ENCODE measurements at places on chromosomes 3 and 15.

GRCh38 chr3:178393146-178393545, 143.1 kb upstream of the KCNMB2 start:
- H3K36me3 ChIP-seq = no peaks in the 10 kb centered on the region

DNA sequence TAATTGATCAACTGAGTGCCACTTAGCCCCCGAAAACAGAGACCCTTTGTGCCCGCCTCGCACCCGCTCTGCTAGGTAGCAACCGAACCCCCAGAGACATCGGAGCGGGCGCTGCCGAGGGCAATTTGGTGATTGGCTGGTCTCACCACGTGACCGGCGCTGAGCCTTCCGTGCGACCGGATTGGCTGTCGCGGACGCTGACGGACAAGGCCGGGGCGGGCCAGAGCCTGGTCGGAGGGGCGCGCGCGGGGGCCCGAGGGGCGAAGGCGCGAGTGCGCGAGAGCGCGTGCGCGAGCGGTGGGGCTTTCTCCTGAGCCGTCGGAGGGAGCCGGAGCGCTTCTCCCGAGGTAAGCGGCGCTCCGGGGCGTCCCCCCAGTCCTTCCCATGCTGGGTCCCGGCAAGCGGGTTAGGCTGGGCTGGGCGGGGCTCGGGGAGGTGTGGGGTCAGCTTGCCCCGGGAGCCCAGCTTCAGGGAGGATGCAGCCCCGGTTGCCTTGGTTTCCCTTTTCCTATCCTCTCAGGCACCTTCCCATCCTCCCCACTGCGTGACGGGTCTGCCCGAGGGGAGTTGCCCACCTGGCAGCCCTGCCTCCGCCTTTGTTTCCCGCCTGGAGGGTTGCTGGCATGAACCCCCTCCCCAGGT, at the start of gene TMEM108:
Gene TMEM108, plus strand, starts transcription at position 303 of the 642 bp plus-strand sequence.
- H3K4me3 ChIP-seq = peak within 1 kb of the TSS; percentile 50
- peaks cover 2% of the 10 kb centered on the region for H3K4me1 ChIP-seq
- peaks cover 42% of the 10 kb centered on the region for H3K27me3 ChIP-seq
- no peaks in the 10 kb centered on the region for H3K36me3 ChIP-seq
- peak; percentile 52 for DNase-seq

DNA sequence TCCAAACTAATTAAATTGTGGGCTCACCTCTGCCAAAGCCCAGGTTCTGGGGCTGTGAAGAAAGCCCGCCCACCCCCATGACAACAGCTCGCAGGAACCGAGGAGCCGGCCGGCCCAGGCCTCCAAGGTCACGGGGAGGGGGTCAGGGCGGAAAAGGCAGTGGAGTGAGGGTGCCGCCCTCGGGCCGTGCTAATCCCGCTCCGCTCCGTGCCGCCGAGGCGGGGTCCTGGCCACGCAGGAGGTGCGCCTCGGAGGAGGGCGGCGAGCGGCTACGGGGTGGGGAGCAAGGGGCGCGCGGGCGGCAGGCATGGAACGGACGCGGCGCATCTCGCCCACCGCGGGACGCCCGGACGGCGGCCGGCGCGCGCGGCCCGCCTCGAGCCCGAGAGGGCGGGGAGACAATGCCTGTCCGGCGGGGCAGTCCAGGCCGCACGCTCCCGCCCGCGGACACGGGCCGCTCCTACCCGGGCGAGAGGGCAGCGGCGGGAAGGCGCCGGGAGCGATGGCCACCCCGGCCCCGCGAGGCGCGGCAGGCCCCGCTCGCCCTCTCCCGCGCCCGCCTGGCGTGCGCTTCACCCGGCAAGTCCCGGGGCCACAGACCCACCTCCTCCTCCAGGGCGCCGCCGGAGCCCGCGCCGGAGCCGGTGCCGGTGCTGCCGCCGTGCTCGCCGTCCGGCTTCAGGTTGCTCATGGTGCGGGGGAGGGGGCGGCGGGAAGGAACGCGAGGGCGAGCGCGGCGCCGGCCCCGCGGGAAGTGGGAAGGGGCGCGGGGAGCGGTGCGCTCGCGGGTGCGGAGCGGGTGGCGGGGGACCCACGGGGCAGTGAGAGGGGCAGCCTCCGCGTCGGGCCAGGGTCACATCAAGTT, 528 bp downstream of the RBPMS2 start:
- H3K27me3 ChIP-seq = peaks cover 74% of the 10 kb centered on the region
- no peak overlapping the region for H3K27ac ChIP-seq
- H3K4me1 ChIP-seq = no peaks in the 10 kb centered on the region
- H3K36me3 ChIP-seq = no peaks in the 10 kb centered on the region

GRCh38 chr3:182482705-182483104, 310.6 kb upstream of the ATP11B start:
- H3K36me3 ChIP-seq = no peaks in the 10 kb centered on the region
- no peak for DNase-seq
- H3K27ac ChIP-seq = no peak overlapping the region
- H3K4me3 ChIP-seq = no peak overlapping the region
- peaks cover 2% of the 10 kb centered on the region for H3K27me3 ChIP-seq

- no peaks in the 10 kb centered on the region for H3K27me3 ChIP-seq
- DNase-seq = no peak
- no peaks in the 10 kb centered on the region for H3K36me3 ChIP-seq
- no peak overlapping the region for H3K4me3 ChIP-seq
These were observed 41.5 kb downstream of the RBP2 start for GRCh38 chr3:139434764-139435307.

- H3K27ac ChIP-seq = no peak overlapping the region
- no peaks in the 10 kb centered on the region for H3K36me3 ChIP-seq
- no peak overlapping the region for H3K4me3 ChIP-seq
- no peaks in the 10 kb centered on the region for H3K4me1 ChIP-seq
- DNase-seq = no peak
These were observed 680.5 kb downstream of the MECOM start for GRCh38 chr3:168983046-168983445.

DNA sequence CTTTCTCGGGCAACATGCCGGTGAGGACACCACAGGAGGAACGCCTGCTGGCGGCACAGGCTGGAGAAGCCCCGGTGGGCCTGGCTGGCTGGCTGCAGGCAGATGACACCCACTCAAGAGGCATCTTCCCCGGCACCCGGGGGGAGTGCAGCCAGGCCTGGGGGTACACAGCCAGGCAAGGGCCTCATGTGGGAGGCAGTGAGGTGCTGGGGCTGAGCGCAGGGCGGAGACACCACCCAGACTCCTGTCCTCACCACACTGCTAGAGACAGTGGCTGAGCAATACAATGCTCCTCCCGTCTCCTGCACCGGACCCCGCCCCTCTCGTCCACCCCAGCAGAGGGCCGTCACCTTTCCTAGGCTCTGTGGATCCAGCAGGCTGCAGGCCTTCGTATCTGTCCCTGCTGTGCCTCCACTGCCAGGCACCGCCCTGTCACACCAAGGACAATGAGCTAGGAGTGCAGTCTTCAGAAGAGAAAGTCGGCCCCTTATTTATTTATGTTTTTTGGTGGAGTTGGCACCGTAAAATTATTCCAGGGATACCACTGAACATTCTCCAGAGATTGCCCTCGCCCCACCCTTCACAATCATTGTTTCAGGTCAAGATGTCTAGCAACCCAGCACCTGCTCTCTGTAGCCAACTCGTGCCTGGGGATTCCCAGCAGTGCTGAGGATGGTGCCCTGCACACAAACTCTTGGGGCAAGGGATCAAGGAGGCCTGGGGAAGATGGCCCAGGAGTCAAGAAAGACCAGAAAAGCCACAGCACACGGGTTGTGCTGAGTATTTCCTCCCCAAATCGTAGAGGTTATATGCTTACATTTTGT, 129.1 kb downstream of the ATP10A start:
- H3K4me1 ChIP-seq = peaks cover 1% of the 10 kb centered on the region
- peaks cover 13% of the 10 kb centered on the region for H3K36me3 ChIP-seq
- no peak for DNase-seq
- H3K4me3 ChIP-seq = no peak overlapping the region
- H3K27me3 ChIP-seq = no peaks in the 10 kb centered on the region
- H3K27ac ChIP-seq = no peak overlapping the region

DNA sequence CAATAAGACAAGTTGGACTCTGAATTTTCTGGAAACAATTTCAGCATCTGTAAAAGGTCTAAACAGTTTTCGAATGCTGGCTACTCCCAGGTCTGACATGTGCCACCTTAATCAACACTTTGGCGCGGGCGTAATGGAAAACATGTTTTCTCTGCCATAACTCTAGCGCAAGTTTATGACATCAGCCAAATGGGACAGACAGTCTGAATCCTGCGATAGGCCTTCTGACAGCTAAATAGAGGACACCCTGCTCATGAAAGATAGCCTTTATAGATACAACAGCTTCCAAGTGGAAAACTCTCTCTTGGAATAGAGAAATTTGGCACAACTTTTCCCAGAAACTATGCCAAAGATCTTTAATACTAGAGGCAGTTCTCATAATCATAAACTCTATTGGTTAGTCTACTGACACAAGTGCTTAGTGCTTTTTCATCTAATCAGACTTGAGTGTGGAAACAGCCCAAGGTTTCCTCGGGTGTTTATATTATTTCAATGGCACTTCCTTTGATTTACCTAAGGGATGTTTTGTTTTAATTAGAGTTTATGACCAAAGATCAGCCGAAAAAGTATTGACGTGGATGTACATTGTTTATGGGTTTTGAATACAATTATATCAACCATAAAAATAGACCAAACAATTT, 120.1 kb upstream of the DPH6 start:
- DNase-seq = no peak
- H3K4me1 ChIP-seq = peaks cover 4% of the 10 kb centered on the region

- H3K27me3 ChIP-seq = peaks cover 3% of the 10 kb centered on the region
- H3K4me1 ChIP-seq = no peaks in the 10 kb centered on the region
- no peaks in the 10 kb centered on the region for H3K36me3 ChIP-seq
- H3K4me3 ChIP-seq = no peak overlapping the region
- no peak overlapping the region for H3K27ac ChIP-seq
These were observed 261.9 kb upstream of the WNT5A start for GRCh38 chr3:55749036-55749435.

DNA sequence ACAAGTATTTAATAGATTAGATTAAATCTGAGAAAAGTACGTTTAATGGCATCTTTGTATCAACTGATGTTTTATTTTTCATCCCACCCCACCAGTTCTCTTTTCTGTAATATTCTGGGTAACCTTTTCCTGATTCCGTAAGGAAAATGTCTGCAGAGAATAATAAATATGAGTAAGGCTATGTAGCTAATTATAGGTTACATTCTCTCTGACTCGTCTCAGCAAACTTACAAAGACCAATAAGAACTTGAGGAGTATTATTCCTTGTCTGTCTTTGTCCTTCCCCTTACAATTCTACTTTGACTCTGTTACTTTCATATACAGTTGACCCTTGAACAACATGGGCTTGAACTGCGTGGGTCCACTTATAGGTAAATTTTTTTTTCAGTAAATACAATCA, 12.1 kb downstream of the SNAP23 start:
- H3K4me1 ChIP-seq = peaks cover 2% of the 10 kb centered on the region
- no peak for DNase-seq
- H3K36me3 ChIP-seq = peaks cover 7% of the 10 kb centered on the region

GRCh38 chr15:63287109-63287508, 9.7 kb downstream of the APH1B start:
- peaks cover 5% of the 10 kb centered on the region for H3K36me3 ChIP-seq
- DNase-seq = no peak
- no peak overlapping the region for H3K27ac ChIP-seq
- H3K4me1 ChIP-seq = peaks cover 4% of the 10 kb centered on the region
- H3K4me3 ChIP-seq = no peak overlapping the region
- H3K27me3 ChIP-seq = no peaks in the 10 kb centered on the region

Data from activated naive CD8-positive, alpha-beta T cell treated with anti-CD3 and anti-CD28 coated beads, Interleukin-2, amount 10 ng/mL, durations not matched to agents 7 days and 5 days (primary cell).